Right atrium auricular region (tissue), 2 donors: ENCODE measurements at places on chromosomes 3 and 15. TPM values are rescaled to one million over a fixed set of nuclear protein-coding genes. Genes with fewer than 3 reads are reported as not detected.
A peak's percentile ranks its signal among the peaks of the same experiment; 100 is the strongest.

AP2M1 gene
- 235 TPM for total RNA-seq

PLAAT1 gene
- 11.2 TPM for total RNA-seq

RBP2 gene
- total RNA-seq, result not detected

- H3K4me3 ChIP-seq, result peak overlapping the region; percentile 89
- peak overlapping the region; percentile 100 for H3K27ac ChIP-seq
Observed at GRCh38 chr15:68817304-68818065, 3.2 kb downstream of the ANP32A start.

- no peaks in the 10 kb centered on the region for H3K27me3 ChIP-seq
- no peak overlapping the region for H3K4me3 ChIP-seq
- DNase-seq, result no peak
- H3K36me3 ChIP-seq, result no peaks in the 10 kb centered on the region
Observed at GRCh38 chr3:152589644-152590043, 245.3 kb upstream of the P2RY1 start.

DNA sequence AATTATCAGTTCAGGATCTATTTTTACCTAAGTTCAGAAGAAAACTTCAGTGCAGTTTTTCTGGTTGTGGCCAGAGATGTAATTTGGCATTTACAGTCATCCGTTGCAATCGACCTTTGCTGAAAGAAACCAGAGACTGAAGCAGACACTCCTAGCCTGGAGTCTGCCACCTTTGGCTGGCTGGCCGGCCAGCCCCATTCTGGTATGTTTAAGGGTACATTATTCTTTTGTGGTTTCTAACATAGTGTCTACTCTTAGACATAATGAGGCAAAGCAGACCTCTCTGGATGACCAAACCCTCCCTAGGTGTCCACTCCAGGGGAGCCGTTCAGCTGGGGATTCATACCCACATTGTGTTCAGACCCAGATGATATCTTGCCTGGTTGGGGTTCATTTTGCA, 275.9 kb upstream of the TPM1 start:
- H3K4me3 ChIP-seq, result no peak overlapping the region
- no peak for DNase-seq
- peaks cover 9% of the 10 kb centered on the region for H3K36me3 ChIP-seq

DNA sequence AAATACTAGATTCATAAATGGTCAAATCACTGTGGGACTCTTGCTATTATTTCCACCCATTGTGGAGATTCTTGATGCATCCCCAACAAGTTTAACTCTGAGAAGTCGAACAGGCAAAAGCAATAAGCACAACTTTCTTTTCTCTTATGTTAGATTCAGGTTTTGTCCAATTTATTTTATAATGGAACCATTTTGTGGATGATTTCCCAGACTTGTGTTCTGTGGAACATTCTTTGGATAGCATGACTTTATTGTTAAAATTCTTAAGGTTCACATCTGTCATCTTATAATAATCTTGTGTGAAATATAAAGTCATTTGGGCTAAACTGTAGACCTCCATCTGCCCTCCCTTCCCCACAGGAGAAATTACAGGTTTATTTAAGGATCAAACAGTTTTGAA, 213.7 kb downstream of the LPP start:
- no peaks in the 10 kb centered on the region for H3K36me3 ChIP-seq
- H3K27me3 ChIP-seq, result no peaks in the 10 kb centered on the region
- H3K27ac ChIP-seq, result no peak overlapping the region
- DNase-seq, result no peak
- H3K4me3 ChIP-seq, result no peak overlapping the region
